ENCODE measurements at places on chromosomes 13 and 19.

DNA sequence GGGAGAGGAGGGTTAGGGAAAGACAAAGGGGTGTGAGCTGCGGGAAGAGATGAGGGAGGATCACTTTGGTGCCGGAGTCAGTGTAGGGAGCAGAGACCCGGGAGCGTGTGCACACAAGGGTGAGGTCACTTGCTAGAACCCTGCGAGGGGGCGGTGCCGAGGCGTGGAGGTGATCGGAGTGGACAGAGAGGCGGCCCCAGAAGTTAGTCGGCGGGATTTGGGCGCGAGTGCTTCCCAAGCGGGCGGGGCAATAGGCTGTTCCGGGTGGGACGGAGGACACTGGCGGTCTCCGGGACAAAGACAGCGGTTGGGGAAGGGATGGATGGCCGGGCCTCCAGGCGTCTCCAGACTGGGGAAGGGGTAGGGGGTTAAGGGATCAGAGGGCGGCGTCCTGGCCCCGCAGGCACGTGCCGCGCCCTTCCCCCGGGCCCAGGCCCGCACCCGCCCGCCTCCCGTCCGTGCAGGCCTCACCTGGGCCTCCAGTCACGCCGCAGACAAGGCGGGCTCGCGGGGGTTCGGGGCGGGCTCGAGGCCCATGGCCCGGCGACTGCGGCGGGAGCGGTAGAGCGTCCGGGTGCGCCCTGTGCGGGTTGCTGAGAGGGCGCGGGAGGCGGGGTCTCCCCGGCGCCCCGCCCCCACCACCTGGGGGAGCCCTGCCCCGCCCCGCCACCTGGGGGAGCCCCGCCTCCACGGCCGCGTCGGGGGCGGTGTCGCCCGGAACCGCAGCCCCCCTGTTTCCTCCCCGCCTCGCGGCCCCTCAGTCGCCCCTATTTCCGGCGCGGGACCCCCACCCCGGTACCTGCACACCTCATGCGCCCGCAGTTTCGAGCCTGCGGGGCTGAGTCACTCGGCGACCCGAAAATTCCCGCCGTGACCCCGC, at the start of gene LPAR2:
Gene LPAR2, minus strand, starts transcription at position 600 of the 880 bp plus-strand sequence. CDS start 945 bp downstream, outside the sequence.
- DNase-seq: no peak

- DNase-seq: no peak
Measured at GRCh38 chr13:111947876-111948275, 119.1 kb upstream of the SOX1 start.

DNA sequence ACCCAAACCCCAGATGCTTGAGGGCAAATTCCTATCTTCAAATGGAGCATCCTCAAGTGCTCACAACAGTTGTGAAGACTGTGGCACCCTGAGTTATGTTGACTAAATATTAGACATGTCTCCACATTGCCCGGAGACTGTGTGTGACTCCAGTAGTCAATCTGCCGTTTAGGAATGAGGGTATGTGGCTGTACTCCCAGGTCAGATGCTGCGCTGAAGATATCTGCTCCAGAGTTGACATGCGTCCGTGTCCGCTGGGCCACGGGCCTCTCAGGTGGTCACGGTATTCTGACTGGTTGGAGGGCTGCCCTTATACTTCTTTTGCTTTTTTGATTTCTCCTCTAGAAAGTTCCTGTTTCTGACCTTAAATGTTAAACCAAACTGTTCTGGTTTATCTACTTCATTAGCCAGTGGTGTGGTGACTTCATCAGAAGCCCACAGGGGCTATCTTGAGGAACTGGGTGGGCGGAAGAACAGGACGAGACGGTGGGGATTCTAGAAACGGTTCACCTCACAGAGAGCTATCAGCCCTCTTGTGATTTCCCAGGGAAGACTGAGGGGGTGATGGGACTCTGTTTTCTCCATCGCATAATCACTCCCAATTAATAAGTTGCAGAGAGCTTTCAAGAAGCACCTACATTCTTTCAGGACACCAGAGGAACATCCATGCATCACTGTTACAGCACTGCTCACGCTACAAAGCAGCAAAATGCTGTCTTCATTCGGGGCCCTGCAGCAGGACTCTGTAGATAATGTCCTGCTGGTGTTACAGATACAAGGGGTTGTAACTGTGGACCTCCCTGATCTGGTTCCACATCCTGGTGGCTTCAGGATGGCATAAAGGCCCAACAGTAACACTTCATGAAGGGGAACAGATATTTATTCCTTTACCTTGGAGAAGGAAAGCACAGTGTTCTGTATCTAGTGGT, 1.3 kb upstream of the LCP1 start:
- no peak for DNase-seq

GRCh38 chr19:9219489-9219888, at the start of gene OR7D4:
Gene OR7D4 (minus strand): TSS chr19:9219589. CDS start chr19:9214837, 4,752 bp downstream.
- DNase-seq: no peak

DNA sequence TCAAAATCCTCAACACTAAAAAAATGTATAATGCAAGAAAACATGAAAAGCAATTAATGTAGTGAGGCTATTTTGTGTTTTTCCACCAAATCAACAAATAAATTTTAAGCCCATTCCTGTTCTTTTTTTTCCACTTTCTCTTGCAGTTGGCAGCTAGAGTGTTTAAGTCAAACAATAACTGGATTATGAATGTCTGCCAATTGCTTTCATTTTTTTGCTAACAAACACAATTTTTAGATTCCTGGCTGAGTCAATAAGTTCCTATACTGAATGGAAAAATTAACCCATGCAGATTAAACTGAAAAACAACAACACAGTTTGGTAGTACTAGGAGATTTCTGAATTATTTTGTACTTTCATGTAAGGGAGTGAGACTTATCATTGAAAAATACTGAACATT, 232.4 kb downstream of the SLITRK5 start:
- DNase-seq: no peak

GRCh38 chr13:114310956-114311355, 3.3 kb upstream of the CHAMP1 start:
- DNase-seq: no peak

- DNase-seq: no peak
Measured at GRCh38 chr19:49104229-49104864, 9.8 kb upstream of the LIN7B start.

GRCh38 chr13:76398425-76398824, 487.8 kb downstream of the KCTD12 start:
- DNase-seq: no peak

DNA sequence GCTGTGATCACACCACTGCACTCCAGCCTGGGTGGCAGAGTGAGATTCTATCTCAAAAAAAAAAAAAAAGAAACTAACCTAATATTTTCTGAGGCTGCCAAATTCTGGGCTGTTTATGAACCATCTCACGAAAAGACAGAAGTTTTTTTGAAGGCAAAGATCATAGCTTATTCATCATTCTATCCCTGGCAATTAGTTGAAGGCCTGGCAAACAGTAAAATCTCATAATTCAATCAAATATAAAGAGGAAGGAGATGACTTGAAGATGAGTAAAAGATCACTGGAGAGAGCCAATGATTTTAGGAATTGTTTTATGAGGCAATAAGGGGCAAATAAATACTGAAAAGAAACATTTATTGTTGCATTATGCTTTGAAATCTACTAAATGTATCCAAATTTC, 216.5 kb downstream of the DCLK1 start:
- no peak for DNase-seq

GRCh38 chr19:39390751-39391437, at the start of the genes MED29 and PAF1:
Gene MED29 (plus strand): TSS chr19:39391378. CDS start chr19:39391423, 45 bp downstream.
Gene PAF1 (minus strand): TSS chr19:39391106. CDS start chr19:39390864, 242 bp downstream.
- peak; percentile 98 for DNase-seq

- no peak for DNase-seq
Measured at GRCh38 chr13:49183672-49184325, 36.3 kb upstream of the MLNR start.

DNA sequence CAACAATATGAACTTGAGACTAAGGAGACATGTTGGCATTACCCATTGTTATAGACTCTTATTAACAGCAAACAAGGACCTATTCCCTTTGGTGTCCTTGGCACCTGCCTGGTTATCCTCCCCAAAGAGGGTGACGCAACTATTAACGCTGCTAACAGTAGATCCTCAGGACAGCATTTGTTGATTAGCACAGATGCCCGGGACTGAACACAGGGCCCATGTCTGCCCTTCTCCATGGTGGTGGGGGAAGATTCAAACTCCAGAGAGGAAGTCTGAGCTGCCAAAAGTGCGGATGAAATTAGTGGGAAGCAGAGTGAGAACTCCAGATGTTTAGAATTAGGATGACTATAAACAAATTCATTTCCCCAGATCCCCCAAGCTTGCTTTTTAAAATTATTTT, 101.2 kb upstream of the RAP2A start:
- no peak for DNase-seq

GRCh38 chr19:3433313-3433712, 47.0 kb downstream of the SMIM24 start:
- DNase-seq: no peak

GRCh38 chr19:58252102-58252685, 23.5 kb downstream of the ZNF544 start:
- DNase-seq: no peak

- DNase-seq: no peak
Measured at GRCh38 chr13:82070416-82070815, 1729.5 kb upstream of the SPRY2 start.

DNA sequence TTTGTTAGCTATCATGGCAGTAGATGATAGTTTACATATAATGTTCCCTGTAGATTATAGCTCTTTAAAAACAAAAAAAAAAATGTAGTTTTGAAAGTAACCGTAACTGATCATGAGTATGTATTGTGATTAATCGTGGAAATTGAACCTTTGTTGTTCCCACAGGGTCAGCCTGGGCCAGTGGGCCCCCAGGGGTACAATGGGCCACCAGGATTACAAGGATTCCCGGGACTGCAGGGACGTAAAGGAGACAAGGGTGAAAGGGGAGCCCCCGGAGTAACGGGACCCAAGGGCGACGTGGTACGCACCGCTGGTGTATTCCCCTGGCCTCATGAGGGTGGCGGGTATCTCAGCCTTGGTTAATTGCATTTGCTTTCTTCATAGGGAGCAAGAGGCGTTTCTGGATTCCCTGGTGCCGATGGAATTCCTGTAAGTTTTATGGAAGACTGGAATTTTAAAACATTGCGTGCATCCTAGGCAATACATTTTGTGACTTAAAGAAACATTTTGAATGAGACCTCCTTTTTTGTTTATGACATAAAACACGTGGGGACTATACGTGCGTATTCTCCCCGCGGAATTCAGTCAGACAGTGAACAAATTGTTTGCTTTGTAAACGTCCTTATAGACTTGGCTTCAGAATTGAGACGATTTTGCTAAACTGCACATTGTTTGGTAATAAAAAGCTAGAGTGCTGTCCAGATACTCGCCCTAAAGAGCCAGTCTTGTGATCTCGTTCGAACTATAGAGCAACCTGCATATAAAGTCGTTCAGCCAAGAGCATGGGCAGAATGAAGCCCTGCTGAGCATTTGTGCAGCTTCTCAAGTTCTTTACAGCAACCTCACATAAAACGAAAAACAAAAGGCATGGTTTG, 117.7 kb downstream of the COL4A2 start:
- no peak for DNase-seq

GRCh38 chr19:45162608-45163143, 1.9 kb upstream of the NKPD1 start:
- no peak for DNase-seq

GRCh38 chr13:91986761-91987483, 588.5 kb downstream of the GPC5 start:
- DNase-seq: no peak

DNA sequence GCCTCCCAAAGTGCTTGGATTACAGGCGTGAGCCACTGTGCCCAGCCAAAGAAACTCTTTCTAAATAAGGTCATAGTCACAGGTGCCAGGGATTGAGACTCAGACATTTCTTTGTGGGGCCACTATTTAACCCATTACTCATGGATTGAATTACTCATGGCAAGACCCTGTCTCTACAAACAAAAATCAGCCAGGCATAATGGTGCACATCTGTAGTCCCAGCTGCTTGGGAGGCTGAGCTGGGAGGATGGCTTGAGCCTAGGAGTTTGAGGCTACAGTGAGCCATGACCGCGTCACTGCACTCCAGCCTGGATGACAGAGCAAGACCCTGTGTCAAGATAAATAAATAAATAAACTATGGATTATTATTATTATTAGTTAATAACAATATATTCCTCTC, 3.6 kb upstream of the KLF2 start:
- no peak for DNase-seq

GRCh38 chr19:4707956-4708650, 15.5 kb downstream of the DPP9 start:
- no peak for DNase-seq

GRCh38 chr13:43567608-43568007, 219.2 kb downstream of the ENOX1 start:
- DNase-seq: no peak

DNA sequence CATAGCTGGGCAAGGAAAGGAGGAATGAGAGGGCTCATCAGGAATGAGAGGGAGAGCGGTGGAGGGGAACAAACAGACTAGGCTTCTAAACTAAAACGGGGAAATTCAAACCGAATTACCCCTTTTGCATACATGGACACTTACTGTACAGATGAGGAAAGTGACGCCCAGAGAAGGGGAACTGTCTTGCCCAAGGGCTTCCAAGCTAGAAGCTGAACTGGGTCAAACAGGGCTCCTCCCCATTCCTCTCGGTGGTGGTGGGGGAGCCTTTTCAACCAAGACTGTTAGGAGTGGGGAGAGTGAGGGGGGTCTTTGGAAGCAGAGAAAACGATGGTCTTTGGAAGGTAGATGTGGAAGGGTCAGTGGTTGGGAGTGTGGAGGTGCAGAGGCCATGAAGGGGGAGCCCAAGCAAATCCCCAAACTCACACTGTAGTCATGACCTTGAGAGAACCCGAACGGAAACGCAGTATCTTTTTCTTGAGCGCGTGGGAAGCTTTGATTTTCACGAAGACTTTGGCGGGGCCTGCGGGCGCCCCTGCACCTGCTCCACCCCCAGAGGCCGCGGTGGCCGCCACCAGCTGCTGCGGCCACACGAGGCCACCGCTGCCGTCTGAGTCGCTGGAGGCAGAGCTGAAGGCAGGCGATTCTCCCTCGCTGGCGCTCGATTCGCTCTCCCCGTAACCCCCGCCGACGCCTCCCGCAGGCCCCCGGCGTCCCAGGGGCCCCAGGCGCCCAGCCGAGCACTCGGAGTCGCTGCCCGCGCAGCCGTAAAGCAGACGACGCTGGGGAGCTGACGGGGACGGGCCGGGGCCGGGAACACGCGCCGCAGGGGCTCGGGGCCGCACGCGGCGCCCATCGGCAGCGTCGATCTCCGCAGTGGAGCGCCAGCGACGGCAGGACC, 12.3 kb upstream of the GNG8 start:
- no peak for DNase-seq

Measured in head of caudate nucleus (tissue), 42 donors.